ENCODE measurements at places on chromosomes 3 and 15. TPM values are rescaled to one million over a fixed set of nuclear protein-coding genes. Genes with fewer than 3 reads are reported as not detected.

Gene DUOXA2
- total RNA-seq: not detected

Gene RMDN3
- total RNA-seq: 22.6 TPM

Gene TM6SF1
- total RNA-seq: 1.9 TPM

Gene RBP2
- not detected for total RNA-seq

Gene ITIH1
- total RNA-seq: not detected

DNA sequence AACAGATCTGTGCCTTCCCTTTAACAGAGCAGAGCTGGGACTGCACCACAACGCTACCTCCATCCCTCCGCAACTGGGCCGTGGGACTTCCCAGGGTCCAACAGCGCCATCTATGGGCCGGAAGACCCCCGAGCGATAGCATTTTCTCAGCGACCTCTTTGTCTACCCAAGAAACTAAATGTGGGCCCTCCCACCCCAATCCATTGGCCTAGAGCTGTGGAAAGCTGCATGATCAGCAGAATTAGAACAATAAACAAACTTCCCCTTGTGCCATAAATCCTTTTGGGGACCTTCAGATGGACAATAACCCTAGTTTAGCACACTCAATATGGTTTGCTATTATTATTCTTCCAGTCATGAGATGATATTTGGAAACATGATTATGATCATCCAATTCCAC is 74.8 kb upstream of the NTRK3 start:
- peak; percentile 68 for DNase-seq

GRCh38 chr3:18410205-18410604 is 14.9 kb downstream of the SATB1 start:
- no peak for DNase-seq

- no peak for DNase-seq
Observed at GRCh38 chr3:159897331-159898075, 91.1 kb upstream of the IL12A start.

GRCh38 chr15:80174017-80174746 is 21.4 kb downstream of the FAH start:
- DNase-seq: no peak

- peak; percentile 31 for DNase-seq
Observed at GRCh38 chr15:63596676-63597037, 530 bp upstream of the FBXL22 start.

- no peak for DNase-seq
Observed at GRCh38 chr3:133992951-133993620, 36.6 kb downstream of the SLCO2A1 start.

GRCh38 chr15:69293741-69294615 is 4.7 kb upstream of the PAQR5 start:
- DNase-seq: no peak

DNA sequence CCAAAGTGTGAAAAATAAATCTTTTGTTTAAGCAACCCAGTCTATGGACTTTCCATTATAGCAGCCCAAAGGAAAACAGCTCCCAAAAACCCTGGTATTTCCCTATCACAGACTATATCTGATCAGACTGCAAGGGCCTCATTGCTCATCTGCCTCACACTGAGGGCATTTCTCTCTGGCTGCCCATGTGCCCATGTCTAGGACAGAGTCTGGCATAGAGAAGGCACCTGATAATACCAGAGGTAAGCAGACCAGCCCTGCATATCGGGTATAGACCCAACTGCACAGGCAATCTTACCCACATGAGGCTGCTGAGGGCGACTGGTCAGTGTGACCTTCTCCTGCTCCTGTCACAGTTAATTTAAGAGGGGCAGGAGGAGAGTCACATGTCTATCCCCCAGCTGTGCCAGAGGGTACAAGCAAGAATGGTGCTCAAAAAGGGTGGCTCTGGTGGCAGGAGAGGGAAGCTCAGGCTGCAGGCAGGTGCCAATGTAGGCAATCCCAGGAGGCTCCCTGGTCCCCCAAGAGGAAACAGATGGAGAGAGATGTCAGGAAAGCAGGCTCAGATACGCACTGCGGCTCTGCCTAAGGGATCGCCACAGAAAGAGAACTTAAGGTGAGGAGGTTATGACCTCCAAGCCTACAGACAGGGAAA is 3.1 kb downstream of the CSRNP1 start:
- DNase-seq: no peak

- DNase-seq: no peak
Observed at GRCh38 chr3:12143949-12144504, 14.7 kb downstream of the TIMP4 start.

DNA sequence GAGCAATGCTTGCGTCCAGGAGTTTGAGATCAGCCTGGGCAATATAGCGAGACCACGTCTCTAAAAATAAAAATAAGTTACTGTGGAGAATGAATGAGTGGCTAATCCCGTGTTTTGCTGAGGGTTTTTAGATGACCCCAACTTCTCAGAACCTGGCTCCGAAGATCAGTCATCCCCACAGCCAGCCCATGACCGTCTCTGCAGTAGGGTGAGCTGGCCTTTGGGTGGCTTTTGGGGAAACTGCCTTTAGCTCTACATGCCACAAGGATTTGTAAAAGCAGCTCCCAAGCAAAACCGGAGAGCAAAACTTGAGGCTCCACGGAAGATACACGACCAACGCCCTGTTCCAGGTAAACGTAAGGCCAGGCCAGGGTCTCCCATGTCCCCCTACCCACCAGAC is 39.2 kb upstream of the TFRC start:
- no peak for DNase-seq

DNA sequence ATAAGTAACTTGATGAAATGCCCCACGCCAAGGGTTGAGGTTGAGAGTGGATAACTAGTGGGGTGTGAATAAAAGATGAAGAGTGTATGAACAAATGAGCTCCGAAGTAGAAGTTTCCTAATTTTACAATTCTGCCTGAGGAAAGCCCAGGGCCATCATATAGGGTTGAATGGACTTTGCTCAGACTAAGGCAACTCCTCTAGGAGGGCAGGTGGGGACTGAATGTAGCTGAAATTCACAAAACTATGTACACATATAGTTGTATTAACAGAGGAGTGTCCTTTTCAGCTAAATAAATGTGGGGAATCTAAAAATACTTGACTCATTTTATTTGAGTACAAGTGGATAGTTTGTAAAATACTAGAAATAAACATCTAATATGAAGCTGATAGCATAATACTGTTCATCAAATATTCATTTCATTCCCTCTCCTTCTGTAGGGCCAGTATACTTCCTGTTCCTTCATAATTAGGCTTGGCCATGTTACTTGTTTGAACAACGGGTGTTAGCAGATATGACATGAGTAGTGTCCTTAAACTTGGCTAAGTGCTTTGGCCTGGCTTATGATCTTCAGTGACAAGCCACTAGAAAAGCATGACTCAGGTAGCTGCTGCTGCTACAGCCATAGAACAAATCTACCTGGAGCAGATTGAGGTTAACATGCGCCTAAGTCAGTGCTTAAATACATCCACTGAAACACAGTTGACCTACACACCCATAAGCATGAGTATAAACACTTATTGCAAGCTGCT is 26.5 kb downstream of the PLSCR1 start:
- DNase-seq: no peak

- no peak for DNase-seq
Observed at GRCh38 chr15:62457100-62457499, 292.0 kb upstream of the C2CD4B start.

DNA sequence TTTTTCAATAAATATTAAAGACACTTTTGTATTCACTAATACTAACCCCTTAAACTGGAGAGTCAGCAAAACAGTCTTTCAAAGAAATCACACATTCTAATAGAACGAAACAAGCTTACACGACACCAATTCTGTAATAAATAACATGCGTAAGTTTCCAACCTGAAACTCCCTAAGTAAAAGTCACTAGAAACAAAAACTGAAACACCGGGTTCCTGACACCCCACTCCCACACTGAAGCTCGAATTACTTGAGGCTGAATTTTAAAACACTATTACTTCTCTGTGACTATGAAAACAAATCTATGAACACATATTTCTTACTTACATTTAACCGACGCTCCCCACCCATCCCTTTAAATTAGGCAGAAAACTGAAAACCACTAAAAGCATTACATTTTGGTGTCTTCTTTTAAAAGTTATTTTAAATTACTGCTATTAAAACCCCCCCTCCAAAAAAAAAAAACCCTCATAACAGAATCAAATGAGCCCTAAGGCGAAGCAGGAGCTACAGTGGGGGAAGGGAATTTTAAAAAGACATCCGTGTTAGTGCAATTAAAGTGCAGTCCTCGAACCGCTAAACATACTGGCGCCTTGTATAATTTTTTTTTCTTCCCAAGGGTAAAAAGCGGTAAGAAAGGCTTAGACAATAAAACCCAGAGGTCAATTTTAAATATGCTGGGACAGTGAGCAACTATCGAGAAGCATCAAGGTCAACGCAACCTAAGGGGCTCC is 878 bp downstream of the SPPL2A start:
- peak; percentile 57 for DNase-seq

DNA sequence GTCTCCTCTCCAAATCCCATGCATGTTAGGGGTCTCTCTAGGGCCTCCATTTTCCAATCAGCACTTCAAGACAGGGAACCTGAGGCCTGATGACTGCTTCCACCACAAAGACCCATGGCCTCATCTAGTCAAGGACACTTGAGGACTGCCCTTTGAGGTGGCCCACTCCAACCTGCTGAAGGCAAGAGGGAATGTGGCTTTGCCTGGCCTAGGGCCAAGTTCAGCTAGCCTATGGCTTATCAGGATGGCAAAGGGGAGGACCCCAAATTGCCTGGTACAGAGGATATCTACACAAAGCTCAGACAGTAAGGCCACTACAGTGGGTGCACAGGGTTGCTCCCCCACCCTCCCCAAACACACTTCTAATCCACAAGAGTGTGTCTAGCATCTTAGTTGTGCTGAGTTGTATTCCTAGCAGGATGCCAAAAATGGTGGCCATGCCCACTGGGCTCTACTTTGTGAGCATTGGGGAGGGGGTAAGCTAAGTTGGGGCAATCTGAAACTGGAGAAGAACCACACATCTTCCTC is 10.0 kb upstream of the GRAMD2A start:
- DNase-seq: no peak

- peak; percentile 17 for DNase-seq
Observed at GRCh38 chr15:66433726-66434125, 47.0 kb downstream of the MAP2K1 start.

GRCh38 chr15:68126396-68126795 is 72.3 kb downstream of the PIAS1 start:
- DNase-seq: no peak

DNA sequence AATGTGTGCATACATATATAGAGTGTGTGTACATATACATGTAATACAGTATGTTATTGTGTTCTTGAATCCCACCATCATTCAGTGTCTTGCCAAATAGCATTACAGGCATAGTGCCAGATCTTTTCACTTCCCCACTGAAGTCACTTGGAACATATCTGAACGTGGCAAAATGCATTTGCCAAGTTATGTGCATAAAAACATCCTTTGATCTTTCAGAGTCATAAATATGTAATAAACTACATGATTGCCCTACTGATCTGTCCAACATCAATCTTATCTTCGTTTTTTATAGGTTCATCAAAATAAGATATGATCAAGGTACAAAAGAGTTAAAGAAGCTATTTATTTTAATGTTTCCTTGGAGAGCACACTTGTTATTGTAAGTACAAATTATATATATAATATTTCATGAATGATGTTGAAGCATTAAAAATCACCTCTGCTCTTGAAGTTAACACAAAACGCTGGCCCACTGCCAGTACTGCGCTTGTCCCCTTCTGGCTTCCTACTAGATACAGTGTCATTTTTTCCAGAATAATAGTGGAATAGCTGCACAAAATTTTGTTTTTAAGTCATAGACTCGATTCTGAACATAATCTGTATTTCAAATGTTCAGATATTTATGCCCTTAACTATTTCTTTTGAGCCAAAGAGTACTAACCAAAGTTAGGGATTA is 549.5 kb upstream of the ARRDC4 start:
- DNase-seq: no peak

GRCh38 chr3:85783291-85783690 is 824.5 kb downstream of the CADM2 start:
- no peak for DNase-seq

DNA sequence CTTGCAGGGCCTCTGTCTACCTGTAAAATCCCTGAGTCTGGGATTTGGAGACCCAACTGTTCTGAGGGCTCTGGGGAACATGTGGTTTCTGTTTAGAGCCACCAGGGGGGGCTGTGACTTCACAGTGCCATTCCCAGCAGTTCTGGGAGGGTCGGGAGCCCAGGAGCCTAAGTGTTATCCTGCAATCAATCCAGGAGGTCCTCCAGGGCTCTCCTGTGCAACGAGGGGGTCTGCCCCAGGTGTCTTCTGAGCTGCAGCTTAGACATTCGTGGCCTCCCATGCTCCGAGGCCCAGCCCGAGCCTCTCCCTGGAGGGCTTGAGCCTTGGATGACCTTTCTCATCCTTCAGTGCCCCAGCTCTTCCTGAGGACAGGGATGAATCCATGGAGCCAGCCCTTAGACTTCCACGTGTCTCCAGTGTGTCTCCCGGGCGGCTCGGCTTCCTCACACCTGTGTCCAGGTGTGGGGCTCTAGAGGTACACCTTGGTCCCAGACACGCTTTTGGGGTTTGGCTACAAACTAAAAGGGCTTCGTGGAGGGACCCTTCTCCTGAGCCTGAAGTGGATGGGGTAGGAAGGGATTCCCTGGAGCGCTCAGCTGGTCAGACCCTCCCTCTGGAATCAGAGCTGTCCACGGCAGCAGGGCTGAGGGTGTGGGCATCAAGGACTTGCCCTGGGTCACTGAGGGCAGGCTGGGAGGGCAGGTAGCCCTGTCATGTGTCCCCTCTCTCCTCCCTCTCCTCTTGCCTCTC is 20.3 kb upstream of the ABTB1 start:
- DNase-seq: peak; percentile 35

DNA sequence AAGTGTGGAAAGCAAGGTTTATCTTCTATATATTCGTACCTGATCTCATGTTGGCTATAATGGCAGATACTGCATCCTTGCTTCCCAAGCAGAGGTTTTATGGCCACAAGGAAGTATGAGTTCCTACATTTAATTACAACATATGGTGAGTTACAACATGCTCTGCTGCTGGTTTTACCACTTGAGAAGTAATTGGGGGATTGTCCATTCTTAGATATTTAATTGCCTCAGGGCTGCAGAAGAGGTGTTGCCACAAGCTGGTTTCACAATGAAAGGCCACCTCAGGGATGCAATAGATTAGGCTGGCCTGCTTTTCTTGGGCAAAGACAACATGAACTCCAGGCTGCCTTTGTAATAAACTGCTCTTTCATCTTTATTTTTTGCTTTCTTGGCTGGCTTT is 48.6 kb downstream of the RAP2B start:
- DNase-seq: no peak

DNA sequence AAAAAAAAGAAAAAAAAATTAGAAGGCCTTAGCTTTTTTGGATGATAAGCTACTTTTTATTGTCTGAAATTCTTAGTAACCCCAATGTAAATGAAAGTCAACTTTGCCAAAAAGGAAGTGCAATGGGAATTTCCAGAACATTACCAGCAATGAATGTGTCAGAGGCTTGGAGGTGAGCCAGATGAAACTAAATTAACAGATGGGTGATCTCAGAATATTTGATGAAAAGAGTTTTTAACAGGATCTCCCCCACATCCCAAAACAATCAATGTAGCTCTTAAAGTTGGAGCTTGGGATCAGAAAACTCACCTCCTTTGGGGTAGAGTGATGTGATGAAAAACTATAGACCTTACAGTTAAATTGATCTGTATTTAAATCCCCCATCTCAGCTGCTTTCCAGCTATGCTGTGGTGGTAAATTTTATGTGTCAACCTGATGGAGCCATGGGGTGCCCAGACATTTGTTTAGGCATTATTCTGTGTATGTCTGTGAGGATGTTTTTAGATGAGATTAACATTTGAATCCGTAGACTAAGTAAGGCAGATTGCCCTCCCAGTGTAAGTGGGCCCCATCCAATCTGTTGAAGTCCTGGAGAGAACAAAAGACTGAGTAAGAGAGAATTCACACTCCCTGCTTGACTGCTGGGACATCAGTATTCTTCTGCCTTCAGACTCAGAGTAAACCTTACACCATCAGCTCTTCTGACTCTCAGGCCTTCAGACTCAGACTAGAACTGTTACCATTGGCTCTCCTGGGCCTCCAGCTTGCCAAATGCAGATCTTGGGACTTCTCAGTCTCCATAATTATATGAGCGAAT is 84.3 kb upstream of the TNFSF10 start:
- no peak for DNase-seq

Data from activated CD4-positive, alpha-beta memory T cell treated with anti-CD3 and anti-CD28 coated beads for 36 hours (primary cell).